Activated CD8-positive, alpha-beta memory T cell treated with anti-CD3 and anti-CD28 coated beads for 4 hours (primary cell): ENCODE measurements at places on chromosomes 4 and X.

DNA sequence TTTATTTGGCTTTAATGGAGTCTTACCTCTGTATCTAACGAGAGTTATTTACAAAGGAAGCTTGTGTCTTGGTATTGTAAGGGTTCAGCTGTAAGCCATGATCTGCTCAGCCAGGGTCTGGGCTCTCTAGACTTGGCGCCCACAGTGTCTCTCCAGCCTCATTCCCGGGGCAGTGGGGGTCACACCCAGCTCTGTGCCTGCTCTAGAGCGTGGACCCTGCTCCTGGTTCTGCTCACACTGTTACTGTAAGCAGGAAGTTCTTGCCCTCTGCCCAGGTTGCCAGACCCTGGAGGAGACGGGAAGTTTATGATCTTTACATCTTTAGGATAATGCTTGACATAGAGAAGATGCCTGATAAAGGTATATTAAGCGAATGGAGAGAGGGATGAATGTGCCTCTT is 235.7 kb downstream of the PTTG2 start:
- no peak for DNase-seq

DNA sequence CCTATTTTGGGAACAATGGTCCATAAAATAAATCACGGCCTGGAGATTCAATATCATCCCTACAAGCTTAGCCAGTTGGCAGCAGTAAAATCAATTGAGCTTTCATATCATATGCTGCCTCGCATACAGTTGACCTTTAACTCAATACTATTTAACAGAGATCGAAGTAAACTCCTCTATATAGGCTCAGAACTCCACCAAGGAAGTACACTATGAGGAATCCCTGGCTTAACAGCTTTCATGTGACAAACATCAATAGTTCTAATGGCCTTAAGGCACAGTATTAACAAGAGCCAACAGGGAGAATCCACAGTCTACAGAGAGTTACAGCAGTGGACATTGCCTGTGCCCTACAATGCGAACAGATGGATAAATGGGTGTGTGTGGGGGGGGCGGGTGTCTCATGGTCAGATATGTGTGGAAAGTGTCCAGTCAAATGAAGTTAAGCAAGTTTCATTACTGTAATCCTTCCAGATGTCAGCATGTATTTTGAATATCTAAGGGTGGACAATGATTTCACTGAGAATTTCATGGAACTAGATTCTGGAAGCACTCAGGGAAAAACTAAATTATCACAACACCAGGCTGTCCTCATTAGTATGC is 98.2 kb upstream of the FAM9B start:
- DNase-seq: no peak

DNA sequence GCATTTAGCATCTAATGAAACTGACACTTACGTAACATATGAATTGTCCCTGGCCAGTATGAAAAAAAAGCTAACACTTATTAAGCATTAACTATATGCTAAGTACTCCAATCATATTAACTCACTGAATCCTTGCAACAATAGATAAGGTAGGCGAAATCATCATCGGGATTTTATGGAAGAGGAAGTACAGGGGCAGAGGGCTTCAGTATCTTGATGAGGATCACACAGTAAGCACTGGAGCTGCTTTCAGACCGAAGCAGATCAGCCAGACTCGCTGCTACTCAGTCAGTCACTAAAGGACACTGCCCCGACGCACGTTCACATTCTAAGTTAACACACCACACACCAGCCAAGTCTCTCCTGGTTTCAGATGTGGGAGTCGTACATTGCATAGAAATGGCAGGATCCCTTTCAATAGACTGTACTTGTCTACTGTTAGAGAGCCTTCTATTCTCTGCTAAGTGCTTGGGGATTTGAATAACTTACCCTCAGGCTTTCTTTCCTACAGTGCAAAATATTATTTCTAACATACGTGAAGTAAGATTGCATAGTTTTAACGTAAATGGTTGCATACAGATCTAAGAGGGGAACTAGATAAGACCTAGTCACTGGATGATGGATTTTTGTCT is 540.2 kb upstream of the TENM3 start:
- no peak for DNase-seq

DNA sequence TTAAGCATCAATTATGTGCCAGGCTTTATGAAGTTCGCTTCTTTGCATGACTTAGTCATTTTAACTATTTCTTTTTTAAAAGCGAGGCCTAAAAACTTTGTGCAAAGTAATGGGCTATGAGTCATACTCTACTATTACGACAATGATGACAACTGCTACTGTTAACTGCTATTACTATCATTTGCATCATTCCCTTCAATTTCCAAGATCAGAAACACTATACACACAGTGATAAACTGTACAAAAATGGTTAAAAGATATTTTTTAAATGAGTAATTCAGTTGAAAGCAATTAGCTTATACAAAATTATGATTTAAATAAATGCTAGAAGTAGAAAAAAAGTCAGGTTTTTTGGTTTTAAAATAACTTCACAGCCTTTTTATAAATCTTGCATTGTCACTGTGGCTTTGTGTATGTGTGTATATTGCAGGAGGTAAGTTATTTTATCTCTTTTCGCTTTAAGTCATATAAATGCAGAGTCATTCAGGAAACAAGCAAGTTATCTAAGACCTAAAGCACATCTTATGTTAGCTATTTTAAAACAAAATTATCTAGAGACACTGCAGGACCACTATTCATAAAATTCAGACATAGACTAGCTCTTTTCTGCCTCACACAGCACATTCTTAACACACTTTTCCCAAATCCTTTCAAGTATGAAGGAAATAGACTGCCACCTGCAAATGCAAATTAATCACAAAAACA is 18.5 kb upstream of the CXCL3 start:
- no peak for DNase-seq

DNA sequence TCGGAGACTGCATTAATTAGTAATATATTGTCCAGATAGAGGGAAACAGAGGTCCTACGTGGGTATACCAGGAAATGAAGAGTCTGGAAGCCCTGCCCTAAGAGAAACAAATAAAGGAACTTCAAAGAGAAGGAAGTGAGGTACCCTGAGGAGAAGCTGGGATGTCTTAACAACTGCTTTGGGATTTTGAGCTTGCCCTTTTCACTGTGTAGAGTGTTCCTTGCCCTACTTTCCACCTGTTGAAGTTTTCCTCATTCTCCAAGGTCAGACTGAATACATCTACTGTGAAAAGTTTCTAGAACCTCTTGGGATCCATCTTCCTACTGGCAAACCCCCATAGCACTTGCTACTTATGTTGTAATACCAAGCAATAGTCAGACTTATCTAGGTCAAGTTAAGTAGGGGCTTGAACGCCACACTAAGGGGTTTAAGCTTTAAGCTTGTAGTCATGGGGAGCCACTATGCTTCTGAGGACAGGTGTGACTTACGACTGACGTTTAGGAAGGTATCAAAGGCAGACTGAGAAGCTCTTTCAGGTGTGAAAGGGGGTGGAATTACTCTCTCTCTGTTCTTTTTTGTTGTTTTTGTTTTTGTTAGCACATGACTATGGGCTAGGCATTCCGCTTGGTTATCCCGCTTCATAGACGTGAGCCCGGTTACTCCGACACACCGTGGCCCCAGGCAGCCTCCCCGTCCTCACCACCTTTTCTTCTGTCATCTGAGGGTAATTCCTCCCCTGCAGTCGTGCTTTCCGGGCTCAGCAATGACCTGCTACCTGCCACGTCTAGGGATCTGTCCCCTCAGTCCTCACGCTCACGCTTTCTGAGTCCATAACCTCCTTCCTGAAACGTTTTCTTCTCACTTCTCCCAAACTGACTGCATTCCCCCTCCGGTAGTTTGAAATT is 959 bp upstream of the REST start:
- DNase-seq: no peak

DNA sequence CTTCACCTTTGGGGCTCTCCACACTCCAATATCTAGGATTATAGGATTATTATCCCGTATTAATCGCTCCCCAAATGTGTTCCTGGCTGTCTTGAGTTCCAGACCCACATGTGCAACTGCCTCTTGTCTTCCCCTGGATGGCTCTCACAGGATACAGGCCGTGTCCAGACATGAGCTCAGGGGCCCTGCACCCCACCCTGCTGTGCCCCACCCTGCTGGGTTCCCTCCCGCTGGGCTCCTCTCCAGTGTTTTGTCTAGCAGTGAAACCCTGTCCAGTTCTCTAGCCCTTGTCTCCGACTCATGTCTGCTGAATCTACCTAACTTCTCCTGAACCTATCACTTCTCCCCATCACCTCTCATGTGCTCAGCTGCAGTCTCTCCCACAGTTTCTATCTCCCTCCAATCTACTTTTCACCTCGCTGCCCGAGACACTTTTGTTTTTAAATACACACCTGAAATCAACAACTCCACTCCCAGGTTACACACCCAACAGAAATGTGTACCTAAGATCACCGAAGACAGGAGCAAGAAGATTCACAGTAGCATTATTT is 2.0 kb downstream of the RNF212 start:
- no peak for DNase-seq

DNA sequence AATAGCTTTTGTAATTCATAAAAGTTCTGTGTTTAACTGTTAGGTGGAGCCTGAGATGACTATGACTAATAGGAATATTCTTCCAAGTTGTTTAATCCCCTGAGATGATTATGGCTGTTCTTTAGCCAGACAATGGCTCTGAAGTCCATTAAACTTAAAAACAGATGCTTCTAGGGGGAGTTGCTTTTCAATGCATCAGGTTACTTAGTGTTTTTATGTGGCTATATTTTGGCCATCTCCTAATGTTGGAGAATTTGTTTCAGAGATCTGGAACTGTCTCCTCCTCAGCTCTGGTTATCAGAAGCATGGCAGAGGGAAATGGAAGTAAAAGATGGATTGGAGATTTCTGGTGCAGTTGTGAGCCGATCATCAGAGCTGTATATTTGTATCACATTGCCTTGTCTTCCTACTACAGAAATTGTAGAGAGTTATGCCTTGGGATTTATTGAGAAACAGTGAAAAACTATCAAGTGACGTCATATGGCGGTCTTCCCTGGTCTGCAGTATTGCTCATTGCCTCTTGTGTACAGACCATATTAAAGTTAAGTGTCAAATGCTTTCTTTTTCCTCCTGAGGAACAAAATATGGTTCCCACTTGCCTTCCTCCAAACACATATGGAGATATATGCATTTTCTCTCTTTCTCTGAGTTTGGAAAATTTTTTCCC is 29.8 kb downstream of the SGMS2 start:
- no peak for DNase-seq

DNA sequence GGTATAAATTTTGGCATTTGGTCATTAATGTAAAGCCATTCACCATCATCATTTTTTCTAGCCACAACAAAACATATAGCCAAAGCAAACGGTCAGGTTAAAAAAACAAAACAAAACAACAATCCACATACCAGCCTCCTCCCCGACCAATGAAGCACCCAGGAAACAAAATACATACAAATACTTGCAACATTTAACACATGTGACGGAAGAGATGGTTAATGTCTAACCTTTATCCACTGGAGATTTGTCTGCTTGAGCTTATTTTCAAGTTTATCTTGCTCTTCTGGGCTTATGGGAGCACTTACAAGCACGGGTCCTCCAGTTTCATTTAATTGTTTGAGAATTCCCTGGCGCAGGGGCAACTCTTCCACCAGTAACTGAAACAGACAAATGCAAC is 857.5 kb upstream of the FTHL17 start:
- DNase-seq: no peak

DNA sequence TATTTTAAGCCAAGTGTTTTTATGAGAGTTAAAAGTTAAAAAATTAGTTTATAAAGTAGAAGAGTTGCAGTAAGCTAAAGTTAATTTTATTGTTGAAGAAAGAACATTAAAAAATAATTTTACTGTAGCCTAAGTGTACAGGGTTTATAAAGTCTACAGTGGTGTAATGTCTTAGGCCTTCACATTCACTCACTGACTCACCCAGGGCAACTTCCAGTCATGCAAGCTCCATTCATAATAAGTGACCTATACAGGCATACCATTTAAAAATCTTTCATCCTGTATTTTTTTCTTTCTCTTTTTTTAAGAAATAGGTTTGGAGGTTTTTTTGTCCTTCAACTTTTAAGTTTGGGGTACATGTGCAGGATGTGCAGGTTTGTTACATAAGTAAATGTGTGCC is 87.9 kb upstream of the NR3C2 start:
- DNase-seq: no peak

DNA sequence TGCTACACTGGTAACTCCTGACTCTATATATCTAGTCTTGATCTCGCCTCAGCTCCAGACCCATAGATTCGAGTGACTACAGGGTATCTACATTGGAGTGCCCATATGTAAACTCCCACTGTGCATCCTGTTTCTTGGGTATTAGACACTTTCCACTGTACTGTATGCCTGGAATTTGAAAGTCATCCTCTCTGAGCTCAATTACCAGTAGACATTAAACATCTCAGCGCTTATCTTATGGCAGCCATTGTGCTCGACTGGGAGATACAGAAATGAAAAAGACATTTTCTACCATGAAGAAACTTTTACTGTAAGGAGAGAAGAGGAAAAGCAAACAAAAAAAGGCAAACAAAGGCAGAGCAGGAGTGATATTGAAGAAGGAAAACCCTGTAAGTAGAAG is 151.9 kb upstream of the JADE1 start:
- DNase-seq: no peak

DNA sequence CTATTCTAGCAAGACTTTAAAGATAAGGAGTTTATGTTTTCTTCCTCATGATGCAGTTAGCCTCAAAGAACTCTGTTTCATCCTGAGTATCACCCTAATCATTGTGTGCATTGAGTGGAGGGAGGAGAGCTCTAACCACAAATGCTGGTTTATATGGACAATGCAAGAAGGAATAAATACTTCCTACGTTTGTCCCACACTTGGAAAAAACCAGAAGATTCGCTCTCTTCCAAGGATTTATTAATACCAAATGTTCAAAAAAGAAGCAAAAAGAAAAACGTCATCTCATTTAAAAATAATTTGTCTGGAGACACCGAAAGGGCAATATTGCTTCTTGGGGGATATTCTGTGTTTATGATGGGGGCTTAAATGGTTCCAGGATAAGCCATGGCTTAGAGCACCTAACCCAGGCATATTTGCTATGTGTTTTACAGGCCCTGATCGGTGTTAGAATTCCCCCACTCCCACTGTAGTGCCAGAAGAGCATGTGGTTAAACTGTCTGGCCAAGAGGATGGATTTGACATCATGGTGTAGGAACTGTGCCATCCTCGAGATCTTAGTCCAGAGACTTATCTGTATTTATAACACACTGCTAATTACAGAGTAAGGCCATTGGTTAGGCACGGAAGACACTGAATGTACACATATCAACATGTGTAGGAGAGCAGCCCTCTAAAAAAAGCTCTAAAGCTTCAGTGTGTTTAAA is 227.2 kb downstream of the ANK2 start:
- no peak for DNase-seq

- no peak for DNase-seq
Measured at GRCh38 chrX:134661295-134661694, 3.0 kb upstream of the PLAC1 start.

DNA sequence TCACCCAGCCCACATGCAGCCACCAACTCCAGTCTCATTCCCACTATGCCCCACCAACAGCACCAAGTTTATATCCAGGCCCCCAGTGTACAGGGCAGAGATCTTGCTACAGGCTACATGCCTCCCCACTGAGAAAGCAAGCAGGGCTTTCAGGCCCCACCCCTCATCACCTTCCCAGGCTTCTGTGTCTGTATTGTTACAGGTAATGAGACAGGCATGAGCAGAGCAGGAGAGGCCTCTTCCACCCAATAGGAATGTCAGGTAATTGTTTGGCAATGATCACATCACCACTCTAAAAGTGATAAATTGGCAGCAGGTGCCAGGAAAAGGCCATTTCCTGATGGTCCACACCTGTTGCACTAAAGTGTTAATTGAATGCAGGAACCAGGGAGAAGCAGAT is 102.5 kb downstream of the ZNF518B start:
- DNase-seq: no peak
